Muscle of leg (tissue), 16 donors: ENCODE measurements at places on chromosomes 13 and 19. TPM values are rescaled to one million over a fixed set of nuclear protein-coding genes. Genes with fewer than 3 reads are reported as not detected.

SPACA4 gene
- not detected for total RNA-seq

- no peaks in the 10 kb centered on the region for H3K36me3 ChIP-seq
- DNase-seq = no peak
- no peak overlapping the region for H3K27ac ChIP-seq
- H3K27me3 ChIP-seq = no peaks in the 10 kb centered on the region
Measured at GRCh38 chr13:102550507-102550906, 46.3 kb upstream of the TPP2 start.

DNA sequence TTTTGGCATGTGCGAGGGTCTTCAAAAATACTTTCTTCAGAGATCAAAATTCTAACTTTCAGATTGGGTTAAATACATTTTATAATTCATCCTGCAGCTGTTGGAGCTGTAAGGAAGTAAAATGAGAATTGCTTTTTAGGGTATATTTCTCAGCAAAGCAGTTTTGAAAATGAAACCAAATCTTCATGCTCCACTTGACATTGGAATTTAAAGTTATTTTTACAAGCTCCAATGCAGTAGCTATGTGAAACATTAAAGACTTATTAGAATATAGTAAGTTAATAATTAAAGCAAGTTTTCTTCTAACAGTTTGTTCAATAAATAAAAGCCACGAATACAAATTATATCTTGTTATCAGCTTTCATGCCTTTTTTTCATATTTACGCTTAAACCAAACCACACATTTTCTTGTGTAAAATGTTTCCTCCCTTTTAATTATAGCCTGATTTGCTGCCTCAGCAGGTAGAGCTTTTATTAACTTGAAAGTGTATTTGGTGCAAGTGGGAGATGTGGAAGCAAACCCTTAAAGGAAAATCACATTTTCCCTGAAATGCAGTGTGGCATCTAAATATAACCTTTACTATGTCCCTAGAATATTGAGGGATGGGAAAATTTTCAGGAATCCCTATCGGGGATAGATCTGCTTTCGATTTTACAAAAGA, 12.4 kb upstream of the MICU2 start:
- H3K4me3 ChIP-seq = no peak overlapping the region
- peaks cover 2% of the 10 kb centered on the region for H3K27me3 ChIP-seq
- no peak overlapping the region for H3K27ac ChIP-seq

GRCh38 chr13:52001120-52001731, 10.0 kb downstream of the ATP7B start:
- H3K27me3 ChIP-seq = no peaks in the 10 kb centered on the region
- DNase-seq = no peak
- peaks cover 24% of the 10 kb centered on the region for H3K4me1 ChIP-seq
- H3K36me3 ChIP-seq = no peaks in the 10 kb centered on the region
- no peak overlapping the region for H3K4me3 ChIP-seq
- H3K27ac ChIP-seq = no peak overlapping the region
